ENCODE measurements at places on chromosomes 7 and 10. TPM values are rescaled to one million over a fixed set of nuclear protein-coding genes. Genes with fewer than 3 reads are reported as not detected.

DNA sequence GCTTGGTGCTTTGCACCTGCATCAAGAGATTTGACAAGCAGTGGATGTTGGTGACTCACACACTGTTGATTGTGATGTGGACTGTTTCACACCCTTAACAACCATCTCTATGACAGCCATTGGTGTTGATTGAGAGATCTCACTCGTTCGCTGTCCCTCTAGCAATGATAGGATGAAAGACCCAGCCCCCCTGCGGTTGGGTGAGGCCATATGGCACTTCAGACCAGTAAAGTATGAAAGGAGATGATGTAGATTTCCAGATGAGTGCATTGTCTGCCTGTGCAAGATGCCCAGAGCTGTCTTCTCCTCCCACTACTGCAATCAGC lies 138.7 kb upstream of the PRR15 start:
- no peaks in the 10 kb centered on the region for H3K27me3 ChIP-seq
- no peaks in the 10 kb centered on the region for H3K36me3 ChIP-seq
- DNase-seq = no peak
- H3K4me1 ChIP-seq = no peaks in the 10 kb centered on the region
- H3K4me3 ChIP-seq = no peak overlapping the region
- no peak overlapping the region for H3K27ac ChIP-seq

DNA sequence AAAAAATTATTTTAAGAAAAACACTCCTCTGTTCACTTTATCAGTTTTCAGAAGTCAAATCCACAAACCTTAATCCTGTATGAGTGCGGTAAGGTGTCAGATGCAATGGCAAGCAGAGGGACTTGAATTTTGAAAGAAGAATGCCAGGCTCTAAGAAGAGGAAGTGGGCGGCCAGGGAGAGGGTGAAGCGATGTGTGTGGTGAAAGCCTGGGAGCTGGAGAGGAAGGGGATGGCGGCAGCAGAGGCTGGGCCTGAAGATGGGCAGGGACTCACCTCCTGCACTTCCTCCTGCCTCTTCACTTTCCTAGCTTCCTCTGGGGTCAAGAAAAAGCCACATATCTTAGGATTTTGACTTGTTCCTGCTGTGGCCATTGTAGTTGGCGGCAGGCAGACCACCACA lies 609.6 kb downstream of the PARD3 start:
- no peak overlapping the region for H3K4me3 ChIP-seq
- H3K4me1 ChIP-seq = no peaks in the 10 kb centered on the region
- no peaks in the 10 kb centered on the region for H3K36me3 ChIP-seq
- no peak for DNase-seq

DNA sequence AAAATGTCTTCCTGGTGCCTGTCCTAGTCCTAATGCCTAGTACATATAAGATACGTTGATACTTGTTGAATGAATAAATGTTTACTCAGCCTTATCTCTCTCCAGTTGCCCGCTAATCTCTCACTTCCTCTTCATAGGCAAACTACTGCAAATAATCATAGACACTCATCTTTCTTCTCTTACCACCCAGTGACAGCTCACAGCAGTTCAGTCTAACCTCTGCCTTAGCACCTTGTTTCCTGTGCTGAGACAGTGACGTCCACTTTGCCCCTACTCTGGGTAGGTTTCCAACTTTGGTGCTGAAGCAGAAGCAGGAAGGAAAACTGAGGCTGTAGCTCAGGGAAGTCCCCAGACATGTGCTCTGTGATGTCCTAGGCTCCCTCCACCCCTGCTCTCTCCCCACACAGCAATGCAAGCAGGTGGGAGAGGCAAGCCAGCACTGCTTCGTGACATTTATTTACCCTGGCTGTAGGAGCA lies 45.5 kb upstream of the RHOBTB1 start:
- no peaks in the 10 kb centered on the region for H3K36me3 ChIP-seq
- no peak for DNase-seq

- no peak for DNase-seq
- H3K4me1 ChIP-seq = no peaks in the 10 kb centered on the region
- H3K4me3 ChIP-seq = no peak overlapping the region
- no peaks in the 10 kb centered on the region for H3K27me3 ChIP-seq
Measured at GRCh38 chr10:5418584-5418983, 6.2 kb downstream of the NET1 start.

Gene RARRES2
- 214 TPM for total RNA-seq

DNA sequence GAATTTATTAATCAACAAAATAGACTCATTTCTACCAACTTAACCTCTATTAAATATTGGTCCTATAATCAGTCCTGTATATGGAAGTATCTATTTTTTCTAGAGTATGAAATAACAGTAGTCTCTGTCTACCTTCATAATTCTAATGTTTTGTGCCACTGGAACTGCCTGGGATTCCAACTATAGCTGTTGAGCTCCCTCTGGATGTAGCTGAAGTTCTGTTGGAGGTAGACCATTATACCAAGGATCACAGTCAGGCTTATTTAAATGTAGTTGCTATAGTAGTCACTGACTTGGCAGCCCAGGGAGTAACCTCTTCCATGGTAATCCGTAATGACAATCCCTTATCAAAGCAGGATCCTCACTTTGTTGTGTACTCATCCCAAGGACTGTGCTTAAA lies 48.5 kb upstream of the PHYHIPL start:
- peaks cover 3% of the 10 kb centered on the region for H3K36me3 ChIP-seq
- no peak for DNase-seq
- H3K27me3 ChIP-seq = no peaks in the 10 kb centered on the region
- no peak overlapping the region for H3K4me3 ChIP-seq
- no peaks in the 10 kb centered on the region for H3K4me1 ChIP-seq

DNA sequence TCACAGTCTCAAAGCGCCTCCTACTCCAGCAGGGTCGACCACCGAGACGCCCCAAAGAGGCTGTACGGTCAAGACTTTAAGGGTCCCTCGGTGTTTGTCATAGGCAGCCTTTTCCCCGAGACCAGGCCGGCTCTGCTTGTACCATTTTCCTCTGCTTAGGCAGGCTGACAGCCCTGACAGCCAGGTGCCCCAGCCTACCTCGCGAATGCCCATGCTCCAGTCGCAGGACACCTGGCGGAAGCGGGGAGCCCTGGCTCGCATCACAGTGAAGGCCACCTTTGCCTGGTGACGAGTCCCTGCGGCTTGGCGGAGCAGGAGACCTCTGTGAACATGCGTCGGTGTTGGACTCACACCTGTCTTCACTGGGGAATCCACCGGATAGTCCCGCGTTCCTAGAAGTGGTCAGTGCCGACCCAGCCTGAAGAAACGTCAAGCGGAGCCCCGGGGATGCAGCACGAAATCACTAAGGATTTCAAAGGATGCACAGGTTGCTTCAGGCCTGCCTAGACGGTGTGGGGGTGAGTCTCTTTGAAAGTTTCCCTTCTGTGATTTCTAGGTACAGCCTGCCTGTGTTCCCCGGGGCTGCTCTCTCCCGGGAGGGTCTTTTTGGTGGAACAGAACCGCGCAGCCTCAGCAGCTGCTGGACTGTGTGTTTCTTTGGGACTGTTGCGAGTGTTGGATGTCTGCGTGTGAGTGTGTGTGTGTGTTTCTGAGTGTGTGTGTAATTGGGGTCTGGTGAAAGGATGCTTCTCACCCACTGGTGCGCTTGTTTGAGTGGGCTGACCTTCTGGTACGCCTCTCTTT lies 30.5 kb upstream of the ZNF273 start:
- DNase-seq = no peak
- no peaks in the 10 kb centered on the region for H3K4me1 ChIP-seq
- H3K4me3 ChIP-seq = no peak overlapping the region
- H3K27me3 ChIP-seq = peaks cover 3% of the 10 kb centered on the region
- H3K27ac ChIP-seq = no peak overlapping the region
- H3K36me3 ChIP-seq = no peaks in the 10 kb centered on the region

Data from uterus (tissue), 4 donors.